ENCODE measurements at places on chromosomes 11 and 22. TPM values are rescaled to one million over a fixed set of nuclear protein-coding genes. Genes with fewer than 3 reads are reported as not detected.

Gene GPHA2
- polyA plus RNA-seq, result 2.8 TPM

Gene GTSE1
- polyA plus RNA-seq, result 0.39 TPM

Gene GANAB
- 98.7 TPM for polyA plus RNA-seq

Gene PLA2G3
- polyA plus RNA-seq, result not detected

Gene KIRREL3
- polyA plus RNA-seq, result not detected

- DNase-seq, result no peak
Observed at GRCh38 chr11:74480688-74481417, 12.7 kb downstream of the LIPT2 start.

DNA sequence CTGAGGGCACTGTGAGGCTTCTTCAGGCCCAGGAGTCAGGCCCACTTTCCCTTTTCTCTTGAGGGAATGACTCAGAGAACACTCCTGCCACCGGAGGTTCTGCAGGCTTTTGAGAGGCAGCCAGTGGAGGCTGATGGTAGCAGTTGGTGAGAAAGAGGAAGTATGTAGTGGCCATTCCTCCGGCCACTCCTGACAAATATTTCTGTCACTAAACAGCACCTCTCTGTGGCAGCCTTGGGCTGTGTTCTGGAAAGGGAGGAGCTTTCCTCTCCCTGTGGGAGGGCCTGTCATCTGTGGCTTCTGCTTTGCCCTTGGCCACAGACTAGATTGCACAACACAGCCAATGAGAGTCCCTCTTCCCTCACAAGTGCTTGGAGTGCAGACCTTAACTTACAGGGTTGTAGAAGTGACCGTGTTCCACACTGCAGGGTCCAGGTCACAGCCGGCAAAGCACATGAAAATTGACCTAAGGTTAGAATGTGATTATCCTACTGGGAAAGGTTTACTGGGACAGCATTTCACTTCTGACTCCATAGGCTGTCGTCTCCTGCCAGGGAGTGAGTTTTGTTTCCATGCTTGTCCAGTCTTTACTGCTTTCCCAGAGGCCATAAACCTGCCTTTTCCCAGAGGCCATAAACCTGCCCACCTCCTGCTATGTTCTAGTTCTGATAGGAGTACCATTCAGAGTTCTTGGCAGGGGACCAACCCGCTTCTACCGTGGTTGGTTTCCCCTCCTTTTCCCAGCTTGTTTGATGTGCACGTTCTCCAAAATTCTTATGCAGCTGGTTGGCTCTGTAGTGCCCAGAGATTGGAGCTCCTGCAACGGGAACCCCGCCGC is 33.3 kb downstream of the MARK2 start:
- DNase-seq, result peak; percentile 33

GRCh38 chr11:95762534-95762933 is 27.0 kb downstream of the FAM76B start:
- DNase-seq, result no peak

DNA sequence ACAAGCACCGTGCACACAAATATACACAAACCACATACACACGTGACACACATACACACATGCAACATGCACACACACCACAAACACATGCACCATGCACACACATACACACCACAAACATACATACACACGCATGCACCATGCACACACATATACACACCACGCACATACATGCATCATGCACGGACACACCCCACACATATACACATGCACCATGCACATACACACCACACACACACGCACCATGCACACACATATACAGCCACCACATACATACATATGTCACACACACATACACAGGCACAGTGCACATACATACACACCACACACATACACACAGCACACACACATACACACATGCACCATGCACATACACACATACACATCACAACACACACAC is 12.7 kb upstream of the B4GALNT4 start:
- no peak for DNase-seq

GRCh38 chr22:46150655-46151477 is 540 bp downstream of the PPARA start:
- DNase-seq, result peak; percentile 82

DNA sequence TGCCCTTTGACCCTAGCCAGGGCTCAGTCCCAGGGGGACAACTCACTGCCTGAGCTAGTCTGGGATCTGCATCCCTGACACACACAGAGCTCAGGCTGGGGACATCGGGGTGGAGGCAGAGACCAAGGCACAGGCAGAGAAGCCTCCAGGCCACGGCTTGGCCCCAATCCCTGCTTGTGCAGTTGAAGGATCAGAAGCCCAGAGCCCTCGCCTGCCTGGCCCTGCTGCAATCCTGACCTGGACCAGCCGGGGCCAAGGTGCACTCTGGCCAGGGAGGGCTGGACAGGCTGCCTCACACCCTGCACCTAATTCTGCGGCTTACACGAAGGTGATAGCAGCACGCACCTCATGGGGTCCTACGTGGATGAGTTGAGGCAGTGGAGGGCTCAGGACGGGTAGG is 34.6 kb downstream of the WNT7B start:
- DNase-seq, result no peak

DNA sequence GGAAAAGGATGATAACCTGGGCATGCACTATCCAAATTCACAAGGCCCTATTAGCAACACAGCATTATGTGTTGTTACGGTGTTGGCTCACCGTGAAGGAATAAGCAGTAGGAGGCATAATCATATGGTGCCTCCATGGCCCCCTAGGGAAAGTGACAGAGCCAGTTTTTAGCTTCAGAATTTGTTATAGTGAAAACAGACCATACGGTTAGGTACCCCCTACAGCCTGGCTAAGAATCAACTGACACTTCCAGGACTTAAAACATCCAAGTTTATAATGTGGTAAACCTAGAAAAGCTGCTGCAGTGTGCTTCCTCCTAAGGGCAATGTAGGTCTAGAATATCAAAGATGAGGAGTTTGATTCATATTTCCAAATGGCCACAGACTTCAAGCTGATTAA is 30.4 kb downstream of the KIF18A start:
- DNase-seq, result no peak

GRCh38 chr22:35886309-35886708 is 142.3 kb downstream of the RBFOX2 start:
- no peak for DNase-seq

GRCh38 chr11:116062129-116062489 is 557.9 kb upstream of the CADM1 start:
- DNase-seq, result no peak

DNA sequence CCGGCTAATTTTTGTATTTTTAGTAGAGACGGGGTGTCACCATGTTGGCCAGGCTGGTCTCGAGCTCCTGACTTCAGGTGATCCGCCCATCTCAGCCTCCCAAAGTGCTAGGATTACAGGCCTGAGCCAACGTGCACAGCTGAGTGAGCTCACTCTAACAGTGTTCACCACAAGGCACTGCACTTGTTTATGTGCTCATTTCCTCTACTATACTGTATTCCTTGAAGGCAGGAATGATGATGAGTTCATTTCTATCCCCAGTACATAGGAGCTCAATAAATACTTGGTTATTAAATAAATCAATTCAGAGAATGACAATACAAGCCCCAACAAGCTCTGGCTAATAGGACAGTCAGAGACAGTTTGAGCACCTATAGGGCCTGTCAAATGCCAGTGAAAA is 29.1 kb downstream of the ALG8 start:
- no peak for DNase-seq

GRCh38 chr11:315051-315481 is 1.2 kb downstream of the IFITM1 start:
- no peak for DNase-seq

GRCh38 chr11:108752297-108752751 is 87.5 kb downstream of the DDX10 start:
- DNase-seq, result no peak

DNA sequence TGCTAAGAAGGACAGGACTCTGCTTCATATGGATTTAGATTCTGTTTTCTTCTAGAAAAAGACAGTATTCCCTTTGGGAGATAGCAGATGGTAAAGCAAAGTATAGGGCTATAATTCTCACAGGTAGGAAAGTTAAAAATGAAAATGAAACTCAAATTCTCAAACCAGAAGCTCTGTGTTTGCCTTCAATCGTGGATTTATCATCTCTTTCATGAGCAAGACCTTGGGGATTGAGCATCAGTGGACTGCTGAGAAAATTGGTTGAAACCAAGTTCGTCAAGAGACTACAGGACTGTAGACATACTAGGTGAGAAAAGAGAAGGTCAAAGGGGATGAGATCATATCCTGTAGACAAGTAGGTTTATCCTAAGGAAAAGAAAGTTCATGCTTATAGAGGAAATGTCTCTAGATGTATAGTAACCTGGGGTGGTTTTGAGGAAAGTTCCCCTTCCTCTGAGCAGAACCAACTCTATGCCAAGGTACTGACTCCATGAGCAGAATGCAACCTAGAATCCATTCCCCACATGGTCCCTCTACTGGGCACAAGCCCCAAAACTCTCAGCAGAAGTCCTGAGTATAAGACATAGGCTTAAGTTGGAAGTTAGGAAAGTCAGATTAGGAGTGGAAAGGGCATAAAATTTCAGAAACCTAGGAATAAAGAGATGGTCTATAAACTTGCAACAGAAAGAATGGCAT is 46.5 kb downstream of the SLC5A12 start:
- DNase-seq, result no peak
